ENCODE measurements at places on chromosomes 3 and 15. TPM values are rescaled to one million over a fixed set of nuclear protein-coding genes. Genes with fewer than 3 reads are reported as not detected.

KCNMB2 gene
- polyA plus RNA-seq = 23.4 TPM

AHSG gene
- 0.56 TPM for polyA plus RNA-seq

ITIH3 gene
- 5.5 TPM for polyA plus RNA-seq

CDHR4 gene
- not detected for polyA plus RNA-seq

GRK7 gene
- 0.13 TPM for polyA plus RNA-seq

RYR3 gene
- 14.2 TPM for polyA plus RNA-seq

COX17 gene
- polyA plus RNA-seq = 44.2 TPM

DOCK3 gene
- polyA plus RNA-seq = 1.2 TPM

DNA sequence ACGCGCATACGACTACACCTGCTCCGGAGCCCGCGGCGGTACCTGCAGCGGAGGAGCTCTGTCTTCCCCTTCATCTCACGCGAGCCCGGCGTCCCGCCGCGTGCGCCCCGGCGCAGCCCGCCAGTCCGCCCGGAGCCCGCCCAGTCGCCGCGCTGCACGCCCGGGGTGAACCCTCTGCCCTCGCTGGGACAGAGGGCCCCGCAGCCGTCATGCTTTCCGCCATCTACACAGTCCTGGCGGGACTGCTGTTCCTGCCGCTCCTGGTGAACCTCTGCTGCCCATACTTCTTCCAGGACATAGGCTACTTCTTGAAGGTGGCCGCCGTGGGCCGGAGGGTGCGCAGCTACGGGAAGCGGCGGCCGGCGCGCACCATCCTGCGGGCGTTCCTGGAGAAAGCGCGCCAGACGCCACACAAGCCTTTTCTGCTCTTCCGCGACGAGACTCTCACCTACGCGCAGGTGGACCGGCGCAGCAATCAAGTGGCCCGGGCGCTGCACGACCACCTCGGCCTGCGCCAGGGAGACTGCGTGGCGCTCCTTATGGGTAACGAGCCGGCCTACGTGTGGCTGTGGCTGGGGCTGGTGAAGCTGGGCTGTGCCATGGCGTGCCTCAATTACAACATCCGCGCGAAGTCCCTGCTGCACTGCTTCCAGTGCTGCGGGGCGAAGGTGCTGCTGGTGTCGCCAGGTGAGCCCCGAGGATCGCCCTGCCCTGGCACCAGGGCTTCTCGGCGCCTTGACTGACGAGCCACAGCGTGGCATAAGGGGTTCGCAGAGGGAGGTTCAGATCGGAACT lies 420 bp downstream of the SLC27A2 start:
- no peak for DNase-seq

DNA sequence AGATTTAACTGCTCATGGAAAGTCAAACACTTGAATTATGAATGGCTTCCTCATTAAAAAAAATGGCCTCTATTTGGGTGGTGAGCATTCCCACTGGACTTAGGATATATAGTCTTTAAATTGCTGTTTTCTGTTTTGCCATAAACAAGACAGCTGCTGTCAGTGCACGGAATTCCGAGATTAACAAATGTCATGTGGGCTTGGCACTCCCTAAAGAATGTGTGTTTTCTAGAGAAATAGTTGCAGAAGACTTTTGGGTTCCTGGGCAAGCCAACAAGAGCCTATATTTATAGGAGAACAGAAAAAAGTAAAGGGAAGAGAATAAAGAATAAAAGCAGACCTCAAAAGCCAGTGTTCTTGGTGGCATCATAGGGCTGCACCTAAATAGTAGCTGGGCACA lies 13.6 kb upstream of the TFG start:
- no peak for DNase-seq

- DNase-seq = peak; percentile 28
Observed at GRCh38 chr3:5188419-5189221, 1.1 kb downstream of the EDEM1 start.

- no peak for DNase-seq
Observed at GRCh38 chr3:45978006-45978761, 17.4 kb downstream of the FYCO1 start.

- DNase-seq = no peak
Observed at GRCh38 chr15:60324706-60325438, 72.9 kb downstream of the ANXA2 start.

DNA sequence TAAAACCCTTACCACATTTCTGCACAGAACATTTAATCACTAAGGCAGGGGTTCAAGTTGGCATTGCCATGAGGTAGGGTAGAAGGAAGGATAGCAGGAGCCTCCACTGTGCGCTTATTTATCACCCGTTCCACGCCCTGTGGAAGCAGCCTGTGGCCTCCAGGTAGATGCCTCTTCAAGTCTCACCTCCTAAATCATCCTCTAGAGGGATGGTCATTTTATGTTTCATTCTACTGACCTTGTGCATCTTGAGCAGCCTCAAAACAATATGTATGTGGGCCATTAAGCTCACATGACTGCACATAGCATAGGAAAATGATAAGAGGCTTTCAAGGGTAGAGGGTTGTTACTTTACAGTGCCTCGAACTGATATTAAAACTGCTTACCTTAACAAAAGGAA lies 546.2 kb downstream of the GRM7 start:
- DNase-seq = no peak

DNA sequence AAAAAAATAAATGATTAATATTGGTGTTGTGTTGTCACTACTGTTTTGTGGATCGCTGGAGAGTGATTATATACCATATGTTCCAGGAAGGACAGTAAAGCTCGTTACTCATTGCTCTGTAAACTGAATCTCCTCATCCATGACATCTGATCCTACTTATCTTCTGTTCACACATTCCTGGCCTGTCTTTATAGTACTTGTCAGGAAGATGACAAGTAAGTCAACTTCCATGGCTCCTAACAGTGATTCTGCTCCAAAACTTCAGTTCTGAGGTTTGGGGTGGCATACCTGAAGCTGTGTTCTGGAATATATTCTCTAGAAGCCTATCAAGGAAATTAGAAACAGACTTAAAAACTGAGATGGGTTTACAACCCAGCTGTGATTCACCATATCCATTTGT lies 288.9 kb downstream of the ZBBX start:
- DNase-seq = no peak

GRCh38 chr3:175207361-175207760 lies 348.2 kb downstream of the NAALADL2 start:
- no peak for DNase-seq

DNA sequence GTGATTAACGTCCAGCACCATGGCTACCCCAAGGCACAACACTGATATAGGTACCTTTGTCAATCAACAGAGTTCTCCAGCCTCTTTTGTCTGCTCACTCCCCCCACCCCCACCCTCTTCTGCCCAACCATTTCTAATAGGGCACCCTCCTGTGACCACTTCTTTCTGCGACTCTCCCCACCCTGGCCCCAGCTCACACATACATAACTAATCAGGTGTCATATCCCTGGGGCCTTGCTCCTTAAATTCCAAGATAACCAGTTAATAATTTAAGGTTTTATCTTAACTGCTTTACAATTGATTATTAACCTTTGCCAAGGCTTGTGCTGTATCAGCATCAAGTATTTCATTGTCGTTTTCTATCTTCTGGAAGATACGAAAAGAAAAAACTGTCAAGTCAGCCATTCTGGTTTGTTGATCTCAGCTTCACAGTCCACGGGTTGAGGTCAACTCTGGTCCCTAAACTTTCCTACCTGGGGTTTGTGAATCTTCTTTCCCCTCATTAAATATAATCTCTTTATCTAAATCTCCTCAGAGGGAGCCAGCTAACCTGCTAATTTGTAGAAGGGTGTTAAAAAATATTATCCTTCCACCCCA lies 27.3 kb upstream of the SLC28A2 start:
- DNase-seq = no peak

- DNase-seq = no peak
Observed at GRCh38 chr3:192958219-192958872, 40.7 kb upstream of the MB21D2 start.

DNA sequence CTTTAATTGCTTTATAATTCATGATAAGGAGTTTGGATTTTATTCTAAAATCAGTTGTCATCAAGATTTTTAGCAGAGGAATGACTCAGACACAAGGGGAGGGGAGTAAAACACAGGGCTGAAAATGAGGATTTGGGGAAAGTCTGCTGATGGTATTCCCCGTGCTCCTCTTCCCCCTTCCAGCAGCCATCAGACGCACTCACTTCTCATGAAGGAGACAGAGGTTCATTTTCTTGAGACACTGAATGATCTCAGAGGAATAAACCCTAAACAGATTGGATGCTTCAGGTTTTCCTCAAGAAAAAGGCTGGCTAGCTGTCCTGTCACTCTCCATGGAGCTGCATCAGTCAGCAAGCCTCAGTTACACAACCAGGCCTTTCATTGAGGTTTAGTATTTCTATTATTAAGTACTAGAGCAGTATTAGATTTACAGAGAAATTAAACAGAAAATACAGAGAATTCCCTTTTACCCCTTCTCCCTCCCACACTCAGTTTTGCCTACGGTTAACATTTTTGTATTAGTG lies 166.4 kb downstream of the C3orf70 start:
- no peak for DNase-seq

DNA sequence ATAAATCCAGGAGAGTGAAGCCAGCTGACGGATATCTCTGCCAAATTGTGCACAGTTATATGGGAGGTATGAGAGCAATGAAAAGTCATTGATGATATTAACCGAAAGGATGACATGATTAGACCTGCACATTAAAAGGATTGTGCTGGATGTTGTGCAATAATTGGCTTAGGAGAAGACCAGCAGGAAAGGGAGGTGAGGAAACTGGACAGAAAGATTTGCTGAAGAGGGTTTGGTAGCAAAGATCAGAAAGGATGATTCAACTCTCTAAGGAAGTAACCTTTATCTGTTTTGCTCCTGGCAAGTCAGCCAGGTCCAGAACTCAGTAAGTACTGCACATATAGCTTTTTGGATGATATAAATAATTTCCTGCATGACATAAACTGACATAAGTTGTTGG lies 704.7 kb downstream of the GRM7 start:
- DNase-seq = no peak

DNA sequence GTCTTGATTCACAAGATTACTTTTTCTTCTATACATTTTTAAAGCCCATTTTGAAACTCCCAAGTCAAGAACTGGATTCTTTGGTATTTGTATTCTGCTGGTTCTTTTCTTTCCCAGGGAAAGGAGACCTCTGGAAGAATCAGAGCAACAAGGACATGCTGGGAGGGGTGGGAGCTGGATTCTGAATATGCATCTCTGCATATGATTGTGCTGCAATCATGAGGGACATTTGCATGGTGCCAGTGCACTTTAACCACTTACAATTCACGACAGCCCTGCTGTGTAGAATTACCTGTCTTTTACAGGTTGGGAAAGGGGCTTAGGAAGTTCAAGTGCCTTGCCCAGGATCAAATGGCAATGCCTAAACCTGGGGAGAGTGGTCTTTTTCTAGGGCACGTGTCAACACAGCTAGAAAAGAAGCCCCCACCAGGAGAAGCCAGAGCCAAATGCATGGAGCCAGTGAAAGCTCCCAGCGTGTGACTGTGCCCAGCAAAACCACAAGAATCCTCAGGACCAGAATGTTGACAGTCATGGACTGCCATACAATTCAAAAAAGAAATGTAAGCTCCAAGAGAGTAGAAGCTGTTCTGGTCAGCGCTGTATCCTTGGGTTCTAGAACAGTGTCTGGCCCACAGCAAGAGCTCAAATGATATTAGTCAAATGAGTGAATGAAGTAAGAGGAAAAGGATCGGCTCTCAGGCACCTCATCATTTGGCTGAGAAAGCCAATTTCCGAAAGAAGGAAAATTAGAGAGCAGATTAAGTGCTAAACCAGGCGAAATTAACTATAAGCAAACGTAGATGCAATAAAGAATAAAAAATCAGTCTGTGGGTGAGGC lies 84.5 kb upstream of the MEF2A start:
- no peak for DNase-seq

GRCh38 chr3:47910777-47911440 lies 105.3 kb downstream of the MAP4 start:
- no peak for DNase-seq

DNA sequence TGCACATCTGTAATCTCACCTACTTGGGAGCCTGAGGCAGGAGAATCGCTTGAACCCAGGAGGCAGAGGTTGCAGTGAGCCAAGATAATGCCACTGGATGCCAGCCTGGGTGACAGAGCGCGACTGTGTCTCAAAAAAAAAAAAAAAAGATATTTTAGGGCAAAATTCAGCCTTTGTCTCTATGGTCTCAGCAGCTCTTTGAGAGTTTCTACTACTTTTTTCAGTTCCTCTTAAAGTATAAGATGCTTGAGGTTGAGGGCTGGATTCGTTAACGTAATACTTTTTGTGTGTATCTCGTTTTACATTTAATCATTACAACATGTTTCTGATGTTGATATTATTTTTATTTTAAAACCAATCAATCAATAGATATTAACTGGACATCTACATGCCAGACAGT lies 381.2 kb upstream of the TBL1XR1 start:
- no peak for DNase-seq

- no peak for DNase-seq
Observed at GRCh38 chr15:69351333-69351732, 52.6 kb downstream of the PAQR5 start.

GRCh38 chr3:44958386-44958785 lies 17.6 kb downstream of the ZDHHC3 start:
- DNase-seq = no peak

- no peak for DNase-seq
Observed at GRCh38 chr3:124671106-124671505, 59.1 kb upstream of the UMPS start.

- DNase-seq = no peak
Observed at GRCh38 chr3:22039161-22039560, 288.2 kb upstream of the ZNF385D start.

GRCh38 chr3:121995161-121996137 lies 26.6 kb downstream of the ILDR1 start:
- peak; percentile 22 for DNase-seq

DNA sequence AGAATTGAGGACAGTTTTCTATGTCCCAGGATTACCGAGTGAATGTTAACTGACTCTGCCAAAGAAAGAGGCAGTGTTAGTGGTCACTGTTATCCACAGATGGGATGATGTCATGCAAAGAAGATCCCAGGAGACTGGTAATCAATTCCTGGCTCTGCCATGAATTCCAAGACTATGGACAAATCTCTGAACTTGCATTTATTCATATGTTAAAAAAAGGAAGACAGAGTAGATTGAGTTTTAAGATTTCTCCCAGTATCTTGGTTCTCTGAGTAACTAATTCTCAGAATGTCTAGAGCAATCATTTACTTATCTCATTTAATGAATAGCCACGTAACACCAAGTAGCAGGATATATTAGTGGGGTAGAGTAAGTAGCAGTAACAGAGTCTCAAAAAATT lies 11.5 kb upstream of the MAP3K13 start:
- no peak for DNase-seq

GRCh38 chr3:171757361-171758034 lies 52.8 kb downstream of the PLD1 start:
- no peak for DNase-seq
